Activated T-cell treated with anti-CD3 and anti-CD28 coated beads for 1 hour (primary cell): ENCODE measurements at places on chromosomes 13 and 19.

GRCh38 chr19:15445807-15446376 lies 3.9 kb downstream of the WIZ start:
- DNase-seq: no peak

GRCh38 chr19:48681127-48681470 lies 8.3 kb upstream of the NTN5 start:
- no peak for DNase-seq

DNA sequence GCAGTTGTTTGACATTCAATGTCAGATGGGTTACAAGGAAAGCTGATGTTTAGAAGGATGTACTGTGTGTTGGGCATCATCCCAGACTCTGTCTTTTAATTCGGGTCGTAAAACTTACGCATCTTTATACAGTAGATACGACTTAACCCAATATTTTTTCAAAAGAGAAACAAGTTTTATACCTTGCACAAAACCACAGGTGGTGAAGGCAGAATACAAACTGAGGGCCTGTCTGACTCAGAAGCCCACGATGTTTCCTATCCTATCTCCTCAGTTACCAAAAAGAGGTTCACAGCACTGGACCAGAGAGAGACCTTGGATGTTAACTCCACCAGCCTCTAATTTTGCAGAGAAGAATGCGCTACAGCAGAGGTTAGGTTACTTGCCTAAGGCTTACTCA lies 477.0 kb downstream of the FOXO1 start:
- DNase-seq: no peak

DNA sequence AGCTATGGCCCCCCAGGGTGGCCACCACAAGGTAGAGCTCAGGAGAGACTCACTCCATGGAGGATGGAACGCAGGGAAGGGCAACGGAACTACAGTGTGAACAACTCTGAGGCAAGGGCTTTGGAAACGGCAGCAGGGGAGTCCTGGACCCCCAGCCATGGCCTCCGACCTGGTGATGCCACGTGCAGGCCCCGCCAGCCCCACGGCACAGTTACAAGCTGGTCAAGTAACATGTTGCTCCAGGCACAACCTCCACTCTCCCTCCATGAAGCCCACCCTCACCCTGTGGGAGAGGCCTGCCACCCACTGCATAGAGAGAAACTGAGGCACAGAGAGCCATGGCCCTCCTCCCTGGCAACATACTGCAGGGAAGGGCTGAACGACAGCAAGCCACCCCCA lies 9.1 kb upstream of the CERS1 start:
- no peak for DNase-seq

GRCh38 chr13:79943346-79944023 lies 397.4 kb downstream of the SPRY2 start:
- DNase-seq: no peak

GRCh38 chr13:52455677-52456041 lies 381 bp downstream of the CKAP2 start:
- DNase-seq: peak; percentile 72

- DNase-seq: no peak
Measured at GRCh38 chr19:56668676-56669075, 2.9 kb downstream of the ZNF835 start.

- DNase-seq: no peak
Measured at GRCh38 chr13:49063497-49063896, 87.8 kb downstream of the FNDC3A start.

DNA sequence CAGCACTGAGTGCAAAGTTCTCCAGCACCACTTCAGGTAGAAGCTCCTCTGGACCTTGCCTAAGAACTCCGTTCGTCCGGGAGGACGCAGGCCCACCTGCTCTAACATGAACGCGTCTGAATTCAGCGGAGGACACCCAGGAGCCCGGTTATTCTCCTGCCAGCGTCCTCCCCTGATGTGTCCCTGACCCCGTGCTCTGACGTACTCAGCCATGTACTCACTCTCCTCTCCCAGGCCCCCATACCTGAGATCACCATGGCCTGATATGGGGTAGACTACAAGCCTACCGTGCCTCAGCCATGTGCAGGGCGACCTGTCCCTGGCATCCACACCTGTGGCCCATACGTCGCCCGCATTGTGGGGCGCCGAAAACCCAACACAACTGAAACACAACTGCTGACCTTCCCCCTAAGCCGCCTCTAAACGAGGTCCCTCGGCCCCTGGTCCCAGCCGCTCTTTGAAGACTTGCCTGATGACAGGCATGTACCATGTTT lies 744 bp upstream of the ZNF584 start:
- DNase-seq: no peak

- DNase-seq: no peak
Measured at GRCh38 chr13:97246596-97247158, 24.5 kb downstream of the MBNL2 start.

DNA sequence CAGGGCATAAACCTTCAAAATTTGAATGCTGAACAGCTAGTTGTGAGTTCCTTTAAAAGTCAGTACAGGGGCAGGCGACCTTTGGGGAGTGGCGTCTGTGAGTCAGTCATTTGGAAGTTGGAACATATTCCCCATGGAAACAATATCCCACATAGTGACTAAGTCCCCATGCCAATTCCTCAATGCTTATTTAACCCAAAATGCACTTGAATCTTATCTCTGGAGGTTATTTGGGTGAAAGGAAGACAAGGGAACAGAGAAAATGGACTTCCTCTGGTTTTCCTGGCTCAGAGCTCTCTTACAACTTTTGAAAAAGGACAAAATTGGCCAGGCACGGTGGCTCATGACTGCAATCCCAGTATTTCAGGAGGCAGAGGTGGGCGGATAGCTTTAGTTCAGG lies 479.2 kb upstream of the NBEA start:
- no peak for DNase-seq

DNA sequence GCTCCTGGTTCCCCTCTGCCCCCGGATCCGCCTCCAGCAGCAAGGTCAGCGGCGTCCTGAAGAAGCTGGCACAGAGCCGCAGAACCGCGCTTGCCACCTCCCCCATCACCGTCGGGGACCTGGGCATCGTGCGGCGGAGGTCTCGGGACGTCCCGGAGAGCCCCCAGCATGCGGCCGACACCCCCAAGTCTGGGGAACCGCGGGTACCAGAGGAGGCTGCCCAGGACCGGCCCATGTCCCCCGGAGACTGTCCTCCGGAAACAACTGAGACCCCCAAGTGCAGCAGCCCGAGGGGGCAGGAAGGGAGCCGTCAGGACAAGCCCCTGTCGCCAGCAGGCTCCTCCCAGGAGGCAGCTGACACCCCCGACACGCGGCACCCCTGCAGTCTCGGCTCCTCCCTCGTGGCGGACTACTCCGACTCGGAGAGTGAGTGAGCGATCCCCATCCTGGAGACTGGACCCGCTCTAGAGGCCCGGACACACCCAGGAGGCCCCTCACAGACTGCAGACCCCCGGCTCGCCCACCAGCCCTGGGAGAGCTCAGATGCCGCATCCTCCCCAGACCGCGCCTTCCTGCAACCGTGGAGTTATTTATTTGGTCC lies 1.6 kb upstream of the MRI1 start:
- no peak for DNase-seq

- DNase-seq: no peak
Measured at GRCh38 chr13:104382951-104383350, 1316.7 kb upstream of the SLC10A2 start.

GRCh38 chr13:25766576-25766975 lies 285.2 kb downstream of the SHISA2 start:
- DNase-seq: no peak

DNA sequence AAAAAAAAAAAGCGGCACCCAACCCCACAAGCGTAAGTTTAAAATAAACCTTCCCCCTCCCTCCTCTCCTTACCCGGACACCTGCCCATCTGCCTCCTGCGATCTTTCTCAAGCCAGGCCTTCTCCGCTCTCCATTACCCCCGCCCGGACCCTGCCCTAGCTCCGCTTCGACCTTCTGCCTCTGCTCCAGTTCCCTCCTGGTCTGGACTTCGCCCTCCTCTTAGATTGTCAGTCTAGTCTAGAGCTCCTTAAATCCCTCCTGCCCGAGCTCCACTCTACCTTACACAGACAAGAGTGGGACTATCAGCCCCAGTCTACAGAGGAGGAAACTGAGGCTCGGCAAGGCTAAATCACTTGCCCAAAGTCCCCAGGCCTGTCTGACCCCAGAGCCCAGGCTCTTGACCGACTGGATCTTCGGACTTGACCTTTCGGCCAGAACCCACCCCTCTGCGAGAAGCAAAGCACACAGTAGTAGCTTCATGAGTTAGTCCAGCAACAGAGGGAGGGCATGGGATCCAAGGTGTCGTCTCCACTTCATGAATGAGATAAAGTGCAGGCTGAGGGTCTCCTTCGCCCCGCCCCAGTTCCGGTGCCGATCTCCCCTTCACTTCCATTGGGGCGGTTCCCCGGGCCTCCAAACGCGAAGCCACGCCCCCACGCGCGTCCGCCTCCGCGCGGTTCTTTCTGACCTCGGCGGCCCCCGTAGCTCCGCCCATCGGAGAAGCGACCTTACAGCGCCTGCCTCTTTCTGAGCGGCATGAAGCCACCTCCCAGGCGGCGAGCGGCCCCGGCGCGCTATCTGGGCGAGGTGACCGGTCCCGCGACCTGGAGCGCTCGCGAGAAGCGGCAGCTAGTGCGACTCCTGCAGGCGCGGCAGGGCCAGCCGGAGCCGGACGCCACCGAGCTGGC lies at the start of gene SNAPC2:
TSS of gene SNAPC2 (plus strand) at position 729 of the 909 bp plus-strand sequence. CDS start at position 758, 29 bp downstream.
- peak; percentile 95 for DNase-seq

GRCh38 chr13:78398743-78399410 lies 204.5 kb downstream of the POU4F1 start:
- DNase-seq: no peak

GRCh38 chr19:2064788-2065524 lies 13.9 kb upstream of the MKNK2 start:
- DNase-seq: no peak

GRCh38 chr13:97723655-97724054 lies 229.8 kb upstream of the IPO5 start:
- DNase-seq: no peak

DNA sequence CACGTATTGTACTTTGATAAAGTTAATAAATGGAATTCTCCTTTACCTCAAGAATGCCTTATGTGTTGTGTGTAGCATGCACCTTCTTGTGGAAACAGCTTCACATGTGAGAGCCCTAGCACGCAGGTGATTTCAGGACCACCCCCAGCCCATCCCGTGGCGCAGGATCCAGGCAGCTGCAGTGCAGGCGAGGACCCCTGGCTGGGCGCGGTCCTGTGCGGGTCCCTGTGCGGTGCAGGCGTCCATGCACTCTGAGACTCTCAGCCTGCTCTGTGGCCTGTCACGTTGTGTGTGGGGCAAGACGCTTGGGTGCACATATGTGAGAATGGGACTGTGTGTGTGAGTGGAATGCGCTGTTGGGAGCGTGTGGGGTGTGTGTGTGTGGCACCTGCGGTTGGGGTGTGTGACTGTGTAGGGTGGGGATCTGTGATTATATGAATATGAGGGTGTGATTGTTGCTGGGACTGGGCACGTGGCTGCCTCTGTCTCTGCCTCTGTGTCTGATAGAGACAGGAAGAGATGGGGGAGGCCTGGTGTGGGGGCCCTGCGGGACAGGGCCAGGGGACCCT lies 30.8 kb downstream of the WTIP start:
- DNase-seq: no peak

DNA sequence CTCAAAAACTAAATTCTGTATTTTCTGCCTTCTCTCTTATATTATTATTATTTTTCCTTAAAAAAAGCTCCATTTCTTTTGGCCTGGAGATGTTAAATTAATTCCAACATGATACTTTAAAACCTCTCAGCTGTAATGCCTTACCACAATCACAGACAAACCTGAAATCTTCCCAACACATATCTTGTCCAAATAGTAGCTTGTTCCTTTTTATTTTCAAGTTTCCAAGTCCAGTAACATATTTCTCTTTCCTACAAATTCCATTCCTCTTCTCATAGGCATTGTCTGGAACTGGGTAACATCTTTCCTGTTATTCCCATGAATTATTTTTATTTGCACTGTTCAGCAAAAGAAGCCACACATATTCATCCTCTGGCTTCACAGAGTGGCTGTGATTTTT lies 137.0 kb downstream of the SLITRK6 start:
- no peak for DNase-seq

GRCh38 chr13:50584856-50585580 lies 258.5 kb downstream of the DLEU7 start:
- no peak for DNase-seq

GRCh38 chr13:51957377-51958216 lies 53.7 kb downstream of the ATP7B start:
- DNase-seq: no peak

DNA sequence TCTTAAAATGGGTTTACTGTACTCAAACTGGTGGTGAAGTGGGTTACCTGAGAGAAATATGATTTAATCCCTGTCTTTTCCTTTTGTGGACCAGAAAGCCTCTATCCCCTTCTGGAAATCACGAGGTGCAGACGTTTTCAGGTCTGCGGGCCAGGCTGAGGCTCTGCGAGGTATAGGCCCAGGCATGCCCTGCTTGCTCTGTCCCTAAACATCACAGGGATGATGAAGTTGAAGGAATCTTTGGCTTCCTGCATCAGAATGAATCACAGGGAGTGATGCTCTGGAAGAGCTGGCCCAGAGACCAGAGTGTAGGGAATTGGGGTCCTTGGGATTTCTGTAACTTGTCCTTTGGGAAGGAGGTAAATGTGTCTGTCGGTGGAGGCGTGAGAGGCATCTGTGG lies 18.4 kb upstream of the CHST8 start:
- no peak for DNase-seq
